Neural crest cell (in vitro differentiated cells): ENCODE measurements at places on chromosomes 1 and 21.

- DNase-seq = no peak
Observed at GRCh38 chr1:156571261-156571852, 1.0 kb downstream of the IQGAP3 start.

DNA sequence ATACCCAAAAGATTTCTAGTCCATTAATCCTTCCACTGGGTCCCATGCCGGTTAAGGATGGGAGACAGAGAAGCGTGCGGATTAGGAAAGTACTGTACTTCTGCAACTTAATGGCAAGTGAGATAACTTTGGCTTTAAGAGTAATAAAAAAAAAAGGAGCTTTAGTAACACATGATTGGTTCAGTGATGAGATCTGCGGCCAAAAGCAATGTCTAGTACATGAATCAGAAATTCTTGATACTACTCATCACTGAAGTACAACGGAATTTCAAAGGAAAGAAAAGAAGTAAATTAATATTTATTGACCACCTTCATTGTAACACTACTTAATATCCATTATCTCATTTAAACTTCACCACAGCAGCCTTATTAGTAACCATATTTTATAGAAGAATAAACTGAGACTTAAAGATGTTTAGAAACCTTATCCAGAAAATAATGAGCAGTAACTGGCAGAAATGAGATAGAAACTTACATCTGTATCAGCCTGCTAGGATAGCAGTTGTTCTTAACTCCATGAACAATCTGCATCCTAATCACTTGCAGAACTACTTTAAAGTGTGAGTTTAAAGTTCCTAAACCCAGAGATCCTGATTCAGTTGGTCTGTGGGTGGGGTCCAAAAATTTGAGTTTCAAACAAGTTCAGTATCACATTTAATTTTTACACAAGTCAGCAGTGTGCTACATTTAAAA, 14.1 kb upstream of the NUF2 start:
- DNase-seq = no peak

DNA sequence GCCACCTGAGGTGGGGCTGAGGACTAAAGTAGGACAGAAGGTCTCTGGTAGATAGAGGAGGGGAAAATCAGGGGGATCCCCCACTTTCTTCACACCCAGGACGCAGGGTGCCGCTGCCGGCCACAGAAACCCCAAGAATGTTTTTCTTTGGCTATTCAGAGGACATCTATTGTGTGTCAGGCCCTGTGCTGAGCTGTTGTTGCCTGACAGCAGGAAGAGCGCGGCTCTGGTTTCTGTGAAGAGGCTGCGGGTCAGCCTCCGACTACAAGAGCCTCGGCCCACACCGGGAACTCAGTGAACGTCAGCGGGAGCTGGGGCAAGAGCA, 407 bp upstream of the PIGV start:
- DNase-seq = no peak

- no peak for DNase-seq
Observed at GRCh38 chr1:211331011-211331709, 4.5 kb downstream of the TRAF5 start.

DNA sequence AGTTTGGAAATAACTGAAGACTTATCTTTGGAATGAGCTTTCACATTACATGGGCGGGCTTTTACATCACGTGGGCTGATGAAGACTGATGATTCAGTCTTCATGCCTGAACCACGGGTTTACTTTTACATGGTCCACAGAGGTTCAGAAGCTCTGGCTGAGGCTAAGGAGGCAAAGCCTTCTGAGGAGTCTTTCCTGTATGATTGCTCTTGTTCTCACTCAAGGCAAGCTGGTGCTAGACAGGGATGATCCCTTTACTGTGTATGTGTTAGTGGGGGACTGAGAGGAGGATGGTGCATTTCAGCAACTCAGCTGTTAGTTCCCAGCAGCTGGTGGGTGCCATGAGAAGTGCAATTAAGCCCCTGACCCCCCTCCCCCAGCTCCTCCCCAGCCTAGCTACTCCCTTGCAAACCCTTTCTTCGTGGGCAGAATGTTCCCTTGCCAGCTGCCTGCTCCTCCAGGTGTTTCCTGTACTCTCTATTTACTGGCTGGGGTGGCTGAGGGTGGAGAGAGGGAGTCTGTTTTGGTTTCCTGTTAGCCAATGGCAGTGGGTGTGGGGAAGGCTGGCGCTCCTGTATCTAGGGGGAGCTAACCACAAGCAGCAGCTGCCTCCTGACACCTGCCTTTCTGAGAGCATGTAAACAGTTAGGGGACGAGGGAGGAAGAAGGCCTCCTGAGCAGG, 15.4 kb downstream of the BTG2 start:
- no peak for DNase-seq

DNA sequence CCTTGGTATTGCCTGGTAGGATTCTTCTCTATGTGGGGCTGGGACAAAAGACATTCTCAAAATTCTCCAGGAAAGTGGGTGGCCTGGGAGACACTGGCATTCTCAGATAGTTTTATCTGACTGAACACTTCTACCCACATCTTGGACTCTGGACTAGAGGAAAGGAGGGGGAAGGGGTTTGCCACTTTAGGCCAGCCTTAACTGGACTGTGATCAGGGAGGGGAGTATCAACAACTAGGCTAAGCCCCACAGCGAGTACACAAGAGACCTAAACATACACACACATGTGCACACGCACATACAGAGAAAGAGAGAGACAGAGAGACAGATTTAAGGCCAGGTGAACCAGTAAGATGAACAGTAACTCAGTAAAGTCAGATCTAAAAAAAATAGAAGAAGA, 1.2 kb upstream of the SEMA6C start:
- no peak for DNase-seq

GRCh38 chr1:200546577-200546976, 74.0 kb downstream of the KIF14 start:
- no peak for DNase-seq

GRCh38 chr1:5571438-5571837, 420.8 kb downstream of the NPHP4 start:
- DNase-seq = no peak

- no peak for DNase-seq
Observed at GRCh38 chr21:26814386-26814785, 30.8 kb downstream of the ADAMTS1 start.
